ENCODE measurements at places on chromosomes 16 and 17.
A peak's percentile ranks its signal among the peaks of the same experiment; 100 is the strongest.

- no peak for DNase-seq
Measured at GRCh38 chr16:67163164-67163998, 1.2 kb upstream of the HSF4 start.

GRCh38 chr17:66300956-66301355 lies 1.5 kb upstream of the PRKCA start:
- DNase-seq, result no peak

DNA sequence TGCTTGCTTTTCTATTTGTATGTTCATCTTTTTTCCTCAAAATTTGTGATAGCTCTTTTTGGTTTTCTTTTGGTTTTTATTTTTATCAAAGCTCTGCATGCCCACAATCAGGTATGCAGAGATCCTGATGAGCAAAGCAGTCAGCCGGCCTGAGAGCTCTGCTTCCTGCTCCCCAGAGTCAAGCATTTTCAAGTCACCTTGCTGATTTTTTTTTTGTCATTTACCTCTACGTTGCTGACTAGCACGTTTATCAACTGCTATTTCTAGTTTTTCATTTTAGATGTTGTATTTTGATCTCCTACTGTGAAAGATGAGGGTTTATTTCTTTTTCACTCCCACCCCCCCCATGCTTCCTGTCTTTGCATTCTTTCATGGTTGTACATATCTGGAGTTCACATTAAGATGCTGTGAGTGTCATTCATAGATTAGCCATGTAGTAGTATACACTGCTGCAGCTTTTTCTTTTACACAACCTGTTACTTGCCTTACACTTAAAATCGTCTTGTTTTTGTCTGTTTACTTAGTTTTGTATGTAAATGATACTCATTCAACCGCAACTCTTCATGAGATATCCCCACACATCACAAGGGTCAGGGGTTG lies 196.2 kb downstream of the LGALS9B start:
- DNase-seq, result no peak

DNA sequence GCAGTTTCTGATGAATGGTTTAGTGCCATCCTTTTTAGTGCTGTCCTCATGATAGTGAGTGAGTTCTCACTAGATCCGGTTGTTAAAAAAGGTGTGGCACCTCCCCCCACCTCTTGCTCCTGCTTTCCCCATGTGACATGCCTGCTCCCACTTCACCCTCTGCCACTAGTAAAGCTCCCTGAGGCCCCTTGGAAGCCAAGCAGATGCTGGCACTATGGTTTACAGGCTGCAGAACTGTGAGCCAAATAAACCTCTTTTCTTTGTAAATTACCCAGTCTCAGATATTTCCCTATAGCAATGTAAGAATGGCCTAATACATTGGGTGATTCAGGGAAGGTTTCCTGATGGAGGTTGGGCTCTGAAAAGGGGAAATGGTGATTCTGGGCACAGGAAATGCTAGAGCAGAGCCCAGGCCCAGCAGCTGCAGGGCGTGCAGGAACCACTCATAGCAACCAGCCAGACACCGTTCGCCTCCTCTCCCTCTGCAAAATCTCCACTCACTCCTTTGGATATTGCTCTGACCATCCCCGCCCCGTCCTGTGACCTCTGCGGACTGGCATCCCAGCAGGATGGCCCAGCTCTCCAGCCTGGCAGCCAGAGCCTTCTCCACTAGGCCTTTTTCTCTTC lies 2.6 kb upstream of the ADORA2B start:
- no peak for DNase-seq

DNA sequence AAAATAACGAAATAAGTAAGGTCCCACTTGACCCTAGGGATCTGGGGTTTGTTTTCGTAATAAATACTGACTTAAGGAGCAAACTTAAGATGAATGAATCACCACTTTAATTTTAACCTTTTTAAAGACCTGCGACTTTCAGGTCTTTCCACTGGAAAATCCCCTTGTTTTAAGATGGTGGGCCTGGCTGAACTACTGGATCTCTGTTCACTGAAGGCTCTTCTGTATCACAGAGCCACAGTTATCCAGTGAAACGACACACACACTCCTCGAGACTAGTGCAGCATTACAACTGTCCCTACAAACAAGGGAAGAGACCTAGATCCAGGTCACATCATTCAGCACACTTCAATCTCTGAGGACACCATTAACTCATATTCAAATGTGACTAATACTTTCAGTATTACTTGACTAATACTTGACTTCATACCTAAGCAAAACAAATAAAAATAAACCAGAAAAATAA lies 299.0 kb downstream of the CEP112 start:
- peak; percentile 7 for DNase-seq

- DNase-seq, result no peak
Measured at GRCh38 chr17:19019041-19019941, 14.7 kb upstream of the FAM83G start.

GRCh38 chr16:84839956-84840355 lies 20.2 kb downstream of the CRISPLD2 start:
- DNase-seq, result no peak

GRCh38 chr16:58127033-58127556 lies 2.1 kb downstream of the CFAP20 start:
- DNase-seq, result no peak

DNA sequence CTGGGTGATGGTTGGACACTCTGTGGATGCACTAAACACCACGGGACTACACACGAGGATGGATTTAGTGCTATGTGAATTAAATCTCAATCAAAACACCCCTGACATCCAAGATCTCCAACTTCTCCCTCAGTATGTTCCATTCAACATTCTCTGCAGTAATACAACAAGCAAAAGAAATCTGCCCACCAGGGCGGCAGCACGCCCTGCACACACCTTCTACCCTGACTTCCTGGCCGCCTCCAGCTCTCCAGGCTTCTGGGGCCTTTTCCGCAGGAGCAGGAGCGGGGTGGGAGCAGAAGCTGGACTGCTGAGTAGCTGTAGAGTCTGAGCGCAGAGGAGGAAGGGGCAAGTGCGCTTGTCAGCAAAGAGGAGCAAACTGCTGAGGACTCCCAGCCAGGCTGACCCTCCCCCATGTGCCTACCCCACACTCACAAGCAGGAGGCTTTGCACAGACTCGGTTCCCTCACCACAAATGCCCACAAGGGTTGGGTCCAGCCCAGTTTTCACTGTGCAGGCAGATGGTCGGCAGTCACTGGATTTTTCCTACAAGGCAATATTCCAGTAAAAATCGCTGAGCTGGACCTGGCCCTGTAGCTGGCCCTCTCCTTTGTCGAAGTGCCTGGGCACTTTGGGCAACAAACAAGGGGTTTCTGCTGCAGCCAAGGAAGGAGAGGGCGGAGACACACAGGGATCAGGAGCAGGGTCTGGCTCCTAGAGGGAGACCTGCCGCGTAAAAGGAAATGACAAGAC lies 22.8 kb downstream of the ZDHHC7 start:
- no peak for DNase-seq

DNA sequence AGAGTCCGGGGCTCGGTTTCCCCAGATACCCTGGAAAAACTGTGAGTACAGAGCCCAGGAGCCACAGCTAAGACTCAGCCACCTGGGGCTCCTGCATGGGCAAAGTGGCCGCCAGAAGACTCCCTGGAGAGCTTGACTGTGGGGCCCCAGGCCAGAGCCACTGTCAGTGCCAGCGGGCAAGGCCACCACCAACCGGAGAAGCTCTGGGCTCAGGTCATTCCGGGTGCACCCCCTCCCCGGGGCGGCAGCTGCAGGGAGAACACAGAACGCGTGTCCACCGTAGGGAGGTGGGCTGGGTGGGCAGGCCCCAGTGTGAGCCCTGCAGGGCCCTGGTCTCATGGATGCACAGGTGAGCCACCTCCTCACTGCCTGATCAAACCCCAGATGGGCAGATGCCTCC lies 22.3 kb upstream of the RBFOX3 start:
- no peak for DNase-seq
